Stimulated activated CD8-positive, alpha-beta memory T cell treated with anti-CD3 and anti-CD28 coated beads, Interleukin-15, amount 100 ng/mL, for 4 hours (primary cell): ENCODE measurements at places on chromosomes 5 and 9.

- no peak for DNase-seq
Observed at GRCh38 chr9:110168486-110168885, 39.5 kb downstream of the C9orf152 start.

- DNase-seq = no peak
Observed at GRCh38 chr5:8870349-8870958, 675.4 kb downstream of the SEMA5A start.

DNA sequence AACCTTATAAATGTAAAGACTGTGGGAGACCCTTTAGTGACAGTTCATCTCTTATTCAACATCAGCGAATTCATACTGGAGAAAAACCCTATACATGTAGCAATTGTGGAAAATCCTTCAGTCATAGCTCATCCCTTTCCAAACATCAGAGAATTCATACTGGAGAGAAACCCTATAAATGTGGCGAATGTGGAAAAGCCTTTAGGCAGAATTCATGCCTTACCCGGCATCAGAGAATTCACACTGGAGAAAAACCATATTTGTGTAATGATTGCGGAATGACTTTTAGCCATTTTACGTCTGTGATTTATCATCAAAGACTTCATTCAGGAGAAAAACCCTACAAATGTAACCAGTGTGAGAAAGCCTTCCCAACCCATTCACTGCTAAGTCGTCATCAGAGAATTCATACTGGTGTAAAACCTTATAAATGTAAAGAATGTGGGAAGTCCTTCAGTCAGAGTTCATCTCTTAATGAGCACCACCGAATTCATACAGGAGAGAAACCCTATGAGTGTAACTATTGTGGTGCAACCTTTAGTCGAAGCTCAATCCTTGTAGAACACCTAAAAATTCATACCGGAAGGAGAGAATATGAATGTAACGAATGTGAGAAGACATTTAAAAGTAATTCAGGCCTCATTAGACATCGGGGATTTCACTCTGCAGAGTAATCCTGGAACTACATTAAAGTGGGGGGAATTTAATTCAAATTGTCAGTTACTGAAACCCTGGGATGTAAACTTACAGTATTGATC, 17.7 kb downstream of the ZNF483 start:
- DNase-seq = no peak

DNA sequence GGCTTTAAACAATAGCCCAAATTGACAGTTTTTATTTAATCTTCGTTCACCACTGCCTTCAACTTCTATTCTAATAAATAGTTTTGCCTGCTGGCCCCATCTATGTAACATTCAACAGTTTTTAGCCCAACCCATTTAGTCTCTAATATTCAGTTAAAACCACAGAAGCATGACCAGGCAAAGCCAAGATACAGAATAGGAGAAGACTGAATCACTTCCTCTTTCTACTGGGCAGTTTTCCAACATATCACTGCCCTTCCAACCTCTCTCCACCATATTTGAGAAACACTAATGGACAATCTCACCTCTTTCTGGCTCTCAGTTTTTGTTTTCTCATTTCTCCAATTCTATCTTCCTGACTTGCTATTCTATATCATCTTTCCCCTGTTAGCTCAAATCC, 352.9 kb downstream of the DNAH5 start:
- no peak for DNase-seq

GRCh38 chr9:106932675-106933074, 69.7 kb downstream of the ZNF462 start:
- DNase-seq = no peak

- DNase-seq = no peak
Observed at GRCh38 chr5:150320044-150320613, 17.4 kb upstream of the ARSI start.

DNA sequence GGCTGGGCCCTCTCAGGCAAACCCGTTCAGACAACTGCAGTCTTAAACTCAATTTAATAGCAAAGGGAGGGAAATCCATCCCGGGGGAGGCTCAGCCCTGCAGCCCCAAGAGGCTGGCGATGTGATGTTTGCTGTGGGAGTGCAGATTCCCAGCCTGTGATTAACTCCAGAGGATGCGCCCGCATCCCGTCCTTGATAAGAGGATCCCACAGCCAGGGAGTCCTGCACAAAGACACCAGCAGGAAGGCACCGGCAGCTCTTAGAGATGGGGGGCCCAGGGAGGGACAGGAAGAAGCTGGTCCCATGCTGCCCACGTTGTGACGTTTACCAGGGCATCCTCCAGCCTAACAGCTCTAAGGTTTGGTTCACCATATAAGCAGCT, 64.7 kb downstream of the MRPL36 start:
- DNase-seq = no peak

DNA sequence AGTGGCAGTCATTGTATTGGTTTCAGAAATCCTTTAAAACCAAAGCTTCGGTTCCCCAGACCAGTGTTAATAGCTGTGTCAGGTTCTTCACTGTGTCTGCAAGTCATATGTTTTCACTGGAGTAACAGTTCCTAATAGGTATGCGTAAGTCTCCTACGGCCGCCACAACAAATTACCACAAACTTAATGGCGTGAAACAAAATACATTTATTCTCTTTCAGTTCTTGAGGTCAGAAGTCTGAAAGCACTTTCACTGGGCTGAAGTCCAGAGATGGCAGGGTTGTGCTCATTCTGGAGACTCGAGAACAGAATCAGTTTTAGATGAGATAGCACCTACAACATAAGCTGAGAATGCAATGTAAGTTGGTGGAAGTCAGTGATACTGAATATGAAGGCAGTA, 556.2 kb downstream of the TLE4 start:
- DNase-seq = no peak

DNA sequence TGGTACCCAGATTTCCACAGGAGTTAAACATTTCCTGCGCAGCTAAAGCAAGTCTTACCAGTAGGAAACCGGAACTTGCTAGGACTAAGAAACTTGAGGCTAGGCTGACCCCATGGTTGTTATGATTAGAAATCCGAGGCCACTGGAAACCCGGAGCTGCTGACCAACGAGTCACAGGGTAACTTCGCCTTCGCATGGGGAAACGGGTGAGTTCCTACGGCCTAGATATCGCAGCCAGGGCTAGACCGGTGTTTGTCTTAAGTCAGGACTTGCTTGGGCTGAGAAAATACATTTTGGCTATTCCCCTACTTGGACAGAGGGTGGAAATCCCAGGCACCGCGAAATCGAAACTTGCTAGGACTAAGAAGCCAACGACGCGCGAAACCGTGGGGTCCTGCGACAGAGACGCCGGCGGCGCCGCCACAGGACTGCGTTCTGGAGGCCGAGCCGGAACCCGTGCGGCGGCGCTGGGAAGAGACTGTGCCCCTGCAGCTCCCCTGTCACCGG, 1.6 kb upstream of the ANXA2R start:
- DNase-seq = no peak

GRCh38 chr9:87275047-87275725, 222.5 kb upstream of the DAPK1 start:
- no peak for DNase-seq

DNA sequence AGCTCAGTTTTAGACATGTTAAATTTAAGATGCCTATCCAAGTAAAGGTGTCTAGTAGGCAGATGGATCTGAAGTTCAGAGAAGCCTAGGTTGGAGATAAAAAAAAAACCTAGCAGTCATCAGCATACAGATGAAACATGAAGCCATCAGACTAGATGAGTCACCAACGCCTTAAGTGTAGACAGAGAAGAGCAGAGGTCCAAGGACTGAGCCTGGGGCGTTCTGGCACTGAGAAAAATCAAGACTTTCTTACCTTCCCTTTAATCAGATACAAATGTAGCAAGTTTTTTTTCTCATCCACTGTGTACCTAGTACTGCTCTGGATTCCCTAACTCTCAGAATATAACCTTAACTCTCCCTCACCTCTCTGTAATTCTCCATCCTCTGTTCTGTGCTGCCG, 97.3 kb downstream of the SIL1 start:
- DNase-seq = no peak

GRCh38 chr5:138563340-138564118, 11.7 kb downstream of the HSPA9 start:
- no peak for DNase-seq

GRCh38 chr5:148556835-148557234, 97.5 kb downstream of the HTR4 start:
- DNase-seq = no peak

- no peak for DNase-seq
Observed at GRCh38 chr5:43530648-43531047, 15.7 kb upstream of the C5orf34 start.

- no peak for DNase-seq
Observed at GRCh38 chr5:105413406-105413990, 1850.9 kb upstream of the NUDT12 start.

DNA sequence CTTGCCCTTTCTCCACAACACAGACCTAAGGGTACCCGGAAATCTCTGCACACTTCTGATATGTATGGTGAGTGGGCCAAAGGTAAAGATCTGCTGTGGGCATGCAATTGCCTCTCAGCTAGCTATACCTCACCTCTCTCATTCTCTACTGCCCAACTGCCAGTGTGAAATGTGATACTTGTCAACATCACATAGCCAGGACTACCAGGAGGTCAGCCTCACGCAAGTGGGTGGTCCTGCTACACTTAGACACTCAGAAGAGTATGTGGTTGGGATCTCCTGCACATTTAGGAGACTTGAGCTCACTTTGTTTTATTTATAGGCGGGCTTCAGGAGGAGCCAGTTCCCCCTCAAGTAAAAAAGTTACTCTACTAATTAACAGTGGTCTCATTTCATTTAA, 88.0 kb upstream of the MAN2A1 start:
- DNase-seq = no peak

GRCh38 chr5:180208435-180209081, 453 bp downstream of the RASGEF1C start:
- no peak for DNase-seq

DNA sequence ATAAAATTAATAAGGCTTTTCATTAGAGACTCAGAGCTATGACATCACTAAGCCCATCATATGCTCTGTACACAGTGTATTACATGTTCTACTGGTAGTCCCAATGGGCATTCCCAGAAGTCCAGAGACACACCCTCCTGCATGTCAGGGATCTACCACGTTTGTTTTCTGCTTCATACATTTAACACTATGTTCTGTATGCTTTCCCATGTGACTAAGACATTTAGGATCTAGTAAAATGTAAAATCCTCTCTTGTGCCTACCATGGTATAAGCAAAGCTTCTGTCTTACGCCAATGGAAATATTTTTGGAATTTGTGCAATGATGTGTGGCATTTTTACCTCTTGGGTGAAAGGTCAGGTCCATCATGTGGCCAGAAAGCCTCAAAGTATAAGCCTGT, 192.4 kb downstream of the ADAMTSL1 start:
- DNase-seq = no peak

DNA sequence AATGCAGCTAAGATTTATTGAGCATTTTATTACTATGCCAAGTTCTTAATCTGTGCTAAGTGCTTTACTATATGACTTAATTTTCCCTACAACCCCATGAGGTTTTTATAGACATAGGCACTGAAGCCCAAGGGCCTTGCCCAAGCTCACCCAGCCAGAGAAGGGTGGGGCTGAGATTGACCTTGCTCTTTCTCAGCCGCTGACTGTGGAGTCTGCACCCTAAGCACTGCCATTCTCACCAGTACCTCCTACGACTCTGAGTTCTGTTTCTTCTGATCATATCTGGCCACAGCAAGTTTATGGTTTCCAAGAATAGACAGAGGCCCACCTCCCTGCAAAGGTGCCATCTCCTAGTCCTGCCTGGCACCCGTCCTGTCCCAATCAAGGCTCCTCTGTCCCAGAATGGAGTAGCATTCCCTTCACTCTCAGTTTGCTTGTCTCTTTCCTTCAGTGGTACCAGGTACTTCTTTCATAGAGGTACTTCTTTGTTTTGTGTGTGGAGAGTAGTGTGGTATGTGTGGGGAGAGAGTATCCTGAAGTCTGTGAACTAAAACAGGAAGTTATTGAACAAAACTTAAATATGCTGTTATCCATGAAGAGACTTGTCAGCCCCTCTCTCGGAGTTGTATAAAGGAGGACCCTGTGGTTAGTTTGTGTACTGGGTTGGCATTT, 42.6 kb downstream of the CSF1R start:
- no peak for DNase-seq

- no peak for DNase-seq
Observed at GRCh38 chr9:108836781-108837180, 19.0 kb downstream of the ACTL7B start.

DNA sequence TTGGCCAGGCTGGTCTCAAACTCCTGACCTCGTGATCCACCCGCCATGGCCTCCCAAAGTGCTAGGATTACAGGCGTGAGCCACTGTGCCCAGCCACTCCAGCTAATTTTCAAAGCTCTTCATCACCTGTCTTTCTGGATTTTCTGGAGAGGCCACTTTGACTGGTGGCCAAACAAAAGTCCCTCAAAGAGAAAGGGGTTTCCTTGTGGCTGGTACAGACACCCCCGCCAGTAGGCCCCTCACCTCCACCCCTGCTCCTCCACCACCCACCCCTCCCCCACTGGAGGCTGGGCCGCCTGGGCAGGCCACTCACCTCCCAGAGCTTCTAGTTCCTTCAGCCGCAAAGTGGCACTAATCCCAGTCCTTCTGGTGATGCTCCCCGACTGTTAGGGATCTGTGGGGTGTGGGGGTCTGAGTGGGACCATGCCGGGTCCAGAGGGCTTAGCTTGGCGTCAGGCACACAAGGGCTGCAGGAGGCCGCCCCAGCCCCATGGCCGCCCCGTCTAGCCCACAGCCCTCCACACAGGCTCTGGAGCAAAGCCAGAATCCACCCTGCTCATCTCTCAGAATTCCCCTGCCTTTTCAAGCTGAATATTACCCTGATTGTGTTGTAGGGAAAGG, 182.0 kb upstream of the IER5L start:
- no peak for DNase-seq

- DNase-seq = no peak
Observed at GRCh38 chr9:130980526-130980925, 28.4 kb upstream of the LAMC3 start.

- no peak for DNase-seq
Observed at GRCh38 chr9:81906671-81907070, 21.6 kb upstream of the SPATA31D4 start.

- no peak for DNase-seq
Observed at GRCh38 chr5:160167624-160168165, 48.4 kb upstream of the PWWP2A start.

DNA sequence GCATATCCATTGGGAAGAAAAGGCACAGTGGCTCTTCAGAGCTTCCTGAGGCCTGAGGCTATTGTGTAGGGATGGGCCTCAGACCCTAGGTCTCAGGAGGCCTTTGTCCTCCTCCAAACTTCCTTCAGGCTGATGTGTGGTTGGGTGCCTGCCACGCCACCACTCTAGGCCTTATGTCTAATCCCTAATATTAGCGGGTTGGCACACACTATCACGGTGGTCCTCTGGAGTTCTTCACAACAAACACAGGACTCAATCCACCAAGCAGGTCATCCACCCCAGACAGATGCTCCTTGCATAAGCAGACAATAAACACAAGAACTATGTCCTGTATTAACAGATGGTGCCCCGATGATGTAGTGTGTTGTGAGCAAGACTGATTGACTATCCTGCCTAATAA, 31.0 kb upstream of the FSTL4 start:
- DNase-seq = no peak

DNA sequence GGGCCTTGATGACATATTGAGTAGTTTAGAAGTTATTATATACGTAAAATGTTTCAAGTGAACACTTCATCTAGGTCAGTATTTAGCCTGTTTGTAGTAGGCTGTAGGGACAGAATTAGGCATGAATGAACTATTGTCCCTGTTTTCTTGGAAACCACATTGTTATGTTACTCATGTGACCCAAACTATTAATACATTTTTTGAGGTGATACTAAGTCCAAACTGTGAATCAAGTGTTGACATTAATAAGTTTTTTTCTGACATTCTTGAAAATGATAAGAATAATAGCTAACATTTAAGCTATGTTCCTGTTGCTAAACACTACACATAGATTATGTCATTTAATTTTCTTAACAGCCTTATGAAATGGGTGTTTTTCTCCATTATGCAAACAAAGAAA, 1642.7 kb upstream of the WWC1 start:
- DNase-seq = no peak
